ENCODE measurements at places on chromosomes 7 and 10.
A peak's percentile ranks its signal among the peaks of the same experiment; 100 is the strongest.

- DNase-seq = no peak
These were observed 745 bp downstream of the YWHAG start for GRCh38 chr7:76358011-76358480.

GRCh38 chr7:80611353-80611752 lies 27.1 kb upstream of the CD36 start:
- DNase-seq = no peak

- DNase-seq = no peak
These were observed 5.6 kb upstream of the MUC3A start for GRCh38 chr7:100943693-100944092.

DNA sequence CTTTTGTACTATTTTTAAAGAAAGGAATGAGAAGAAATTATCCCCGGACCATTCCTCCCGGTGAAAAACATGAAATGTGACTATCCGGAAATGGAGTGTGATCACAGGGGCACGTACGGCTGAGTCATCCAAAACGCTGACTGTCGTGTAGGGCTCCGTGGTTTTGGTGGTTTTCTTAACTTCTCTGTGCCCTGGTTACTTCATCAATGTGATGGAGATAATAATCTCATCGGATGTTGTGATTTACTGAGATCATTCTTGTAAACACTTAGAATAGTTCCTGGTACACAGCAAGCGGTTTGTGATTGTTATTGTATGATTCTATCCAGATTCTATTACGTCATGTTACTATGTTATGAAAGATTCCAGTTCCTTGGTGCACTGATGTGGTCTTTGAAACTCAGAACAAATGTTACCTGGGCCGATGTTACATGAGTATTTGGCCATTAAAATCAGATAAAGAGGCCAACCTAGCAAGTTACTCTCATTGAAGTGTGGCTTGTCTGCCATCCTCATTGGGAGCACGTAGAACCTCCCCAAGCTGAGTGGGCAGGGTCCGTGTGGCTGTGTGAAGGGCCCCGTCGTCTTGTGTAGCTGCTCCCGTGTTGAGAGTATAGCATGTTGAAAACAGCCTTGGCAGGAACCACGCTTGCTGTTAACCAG lies 99.5 kb downstream of the CAMK1D start:
- DNase-seq = peak; percentile 69

DNA sequence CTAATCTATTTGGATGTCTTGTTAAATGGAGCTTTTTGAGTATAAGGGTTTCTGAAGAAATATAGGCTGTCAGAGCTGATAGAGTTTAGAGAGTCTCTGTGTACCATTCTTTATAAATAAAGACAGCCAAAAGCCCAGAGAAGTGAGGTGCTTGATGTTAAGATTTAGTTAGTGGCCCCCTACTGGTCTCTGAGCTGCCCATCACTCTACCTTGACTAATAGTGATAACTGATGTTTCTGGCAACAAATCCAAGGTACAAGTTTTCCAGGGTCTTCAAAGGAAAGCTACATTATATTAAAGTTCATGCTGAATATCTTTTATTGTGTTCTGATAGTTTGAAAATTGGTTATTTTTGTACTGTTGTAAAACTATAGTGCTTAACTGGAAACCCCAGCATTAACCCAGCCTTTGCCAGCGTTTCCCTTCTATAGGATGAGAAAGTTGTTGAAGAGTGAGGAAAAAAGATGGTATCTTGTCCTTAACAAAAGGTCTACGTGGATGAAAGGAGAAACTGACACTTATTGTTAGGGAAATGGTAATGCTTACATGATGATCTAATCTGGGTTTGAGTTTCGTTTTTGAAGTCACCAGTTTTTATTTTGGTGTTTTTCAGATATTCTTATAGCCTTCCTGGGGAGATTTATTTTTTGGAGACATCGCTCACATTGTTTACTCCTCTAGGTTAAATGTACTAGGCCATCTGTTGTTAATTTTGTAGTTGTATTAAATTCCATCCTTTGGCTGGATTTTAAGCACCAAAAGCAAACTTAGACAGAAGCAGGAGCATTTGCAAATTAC lies 79.0 kb downstream of the AUTS2 start:
- no peak for DNase-seq

DNA sequence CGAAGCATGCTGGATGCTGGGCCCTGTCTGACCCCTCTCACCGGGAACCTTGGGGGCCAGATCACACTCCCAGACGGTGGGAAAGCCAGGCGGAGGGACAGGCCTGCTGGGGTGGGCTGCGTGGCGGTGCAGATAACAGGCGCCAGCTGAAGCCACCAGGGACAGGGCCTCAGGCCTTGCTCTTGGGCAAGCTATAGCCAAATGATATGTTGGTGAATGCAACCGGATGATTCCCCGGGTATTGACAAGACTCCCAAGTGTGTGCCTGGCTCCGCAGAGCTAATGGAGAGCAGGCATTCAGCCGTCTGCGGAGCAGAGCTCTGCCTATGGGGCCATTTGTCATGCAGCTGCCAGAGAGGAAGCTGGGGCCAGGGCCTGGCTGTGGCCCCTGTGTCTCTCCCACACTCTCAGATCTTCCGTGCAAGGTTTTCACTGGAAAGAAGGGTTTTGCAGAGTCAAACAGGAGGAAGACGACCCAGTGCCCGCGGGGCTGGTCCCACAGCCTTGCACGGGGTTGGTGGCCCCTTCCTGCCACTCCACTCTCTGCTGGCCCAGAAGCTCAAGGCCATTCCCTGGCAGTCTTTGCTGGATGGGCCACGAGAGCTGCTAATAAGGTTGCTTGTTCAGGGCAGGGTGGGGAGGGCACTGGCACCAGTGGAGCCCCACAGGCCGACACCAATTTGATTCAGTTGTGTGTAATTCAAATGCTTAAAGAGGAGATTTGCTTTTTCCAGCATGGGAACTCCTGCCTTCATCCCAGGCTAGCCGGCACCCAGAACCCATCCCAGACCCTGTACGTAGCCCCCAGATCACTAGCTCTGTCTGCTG lies 91.8 kb downstream of the PRKAG2 start:
- no peak for DNase-seq

DNA sequence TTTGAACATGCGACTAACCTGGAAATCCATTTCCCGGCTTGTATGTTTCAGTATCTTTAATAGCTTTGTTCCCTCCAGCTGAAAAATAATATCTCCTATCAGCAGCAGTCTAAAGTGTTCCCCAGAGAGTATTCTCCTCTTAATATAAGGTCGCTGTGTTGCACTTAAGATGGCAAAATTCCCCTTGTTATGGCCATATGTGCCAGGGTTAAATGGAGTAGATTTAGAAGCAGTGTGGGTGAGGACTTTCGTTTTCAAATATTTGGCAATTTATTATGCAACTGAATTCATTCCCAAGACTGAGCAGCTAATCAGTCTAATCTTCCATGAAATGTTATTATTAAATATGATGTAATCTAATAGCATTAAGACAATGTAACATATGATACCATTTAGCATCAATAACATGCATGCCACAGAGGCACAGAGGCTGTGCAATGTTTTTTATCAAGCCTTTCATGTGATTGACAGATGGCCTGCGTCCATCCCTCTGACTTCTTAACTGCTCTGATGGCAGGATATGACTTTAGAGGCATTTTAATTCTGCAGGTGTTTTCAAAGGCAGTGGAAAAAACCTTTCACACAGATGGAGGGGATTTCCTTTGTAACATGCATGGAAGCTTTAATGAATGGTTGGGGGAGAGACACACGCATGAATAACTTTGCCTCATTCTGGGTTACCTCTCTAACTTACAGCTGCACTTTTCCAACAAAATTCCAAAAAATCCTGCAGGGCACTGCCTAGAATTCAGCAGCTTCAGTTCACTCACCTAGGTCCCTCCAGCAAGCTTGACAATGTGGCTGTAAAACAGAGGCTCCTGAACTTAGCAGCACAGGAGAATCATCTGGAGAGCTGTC lies 55.1 kb upstream of the ZPBP start:
- no peak for DNase-seq

GRCh38 chr10:103645141-103646054 lies 151.9 kb downstream of the NEURL1 start:
- DNase-seq = no peak

DNA sequence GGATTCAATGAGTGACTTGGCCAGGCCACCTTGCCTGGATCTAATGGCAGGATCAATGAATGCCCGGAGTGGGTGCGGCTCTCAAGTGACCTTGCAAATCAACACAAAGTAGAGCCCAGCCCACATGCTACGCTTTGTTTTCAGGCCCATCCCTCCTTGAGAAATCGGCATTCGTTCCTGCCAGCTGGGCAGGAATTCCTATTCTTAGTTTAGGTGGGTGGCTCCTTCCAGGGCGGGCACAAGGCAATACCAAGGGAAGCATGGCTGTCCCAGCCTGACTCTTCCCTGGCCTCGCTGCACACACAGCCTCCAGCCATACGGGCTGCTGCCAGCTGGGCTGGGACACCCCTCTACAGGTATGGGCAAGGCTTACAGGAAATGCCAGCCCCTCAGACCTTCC lies 119.3 kb downstream of the SH3PXD2A start:
- DNase-seq = no peak

DNA sequence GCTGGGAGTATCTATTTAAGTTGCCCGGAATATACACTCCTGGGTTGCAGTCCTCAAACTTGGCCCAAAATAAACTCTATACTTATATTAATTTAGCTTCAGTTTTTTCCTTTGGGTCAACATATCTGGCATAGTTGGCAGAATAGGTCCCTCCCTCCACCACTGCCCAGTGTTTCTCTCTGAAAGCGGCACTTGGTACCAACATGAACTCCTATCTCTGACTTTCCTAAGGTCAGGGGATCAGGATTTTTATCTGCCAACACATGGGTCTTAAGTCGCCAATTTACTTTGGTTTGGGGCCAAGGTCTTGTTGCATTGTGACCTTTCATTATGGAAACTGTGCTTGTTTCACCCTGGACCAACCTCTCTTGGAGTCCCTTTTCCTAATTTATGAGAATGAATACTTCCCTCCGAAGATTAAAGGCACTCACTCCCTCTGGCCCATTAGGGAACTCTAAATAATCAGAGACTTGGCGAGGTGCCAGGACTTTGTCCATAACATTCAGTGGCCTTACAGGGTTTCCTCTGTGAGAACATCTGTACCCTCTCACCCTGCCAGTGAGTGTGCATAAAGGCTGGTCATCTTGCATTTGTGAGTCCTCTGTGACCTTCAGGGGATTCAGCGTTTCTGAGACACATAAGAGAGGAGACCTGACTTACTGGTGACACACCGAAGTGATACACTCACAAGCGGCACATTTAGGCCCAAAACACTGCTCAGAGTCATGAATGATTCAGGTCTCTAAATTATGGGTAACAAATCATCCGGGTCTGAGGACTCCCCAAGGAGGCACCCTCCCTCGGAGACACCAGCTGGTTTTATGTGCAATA lies 19.7 kb upstream of the FKBP9 start:
- no peak for DNase-seq

- no peak for DNase-seq
These were observed 89.0 kb upstream of the PIP4K2A start for GRCh38 chr10:22803261-22803885.
